SJSA1 (cell line): ENCODE measurements at places on chromosomes 11 and 22.

DNA sequence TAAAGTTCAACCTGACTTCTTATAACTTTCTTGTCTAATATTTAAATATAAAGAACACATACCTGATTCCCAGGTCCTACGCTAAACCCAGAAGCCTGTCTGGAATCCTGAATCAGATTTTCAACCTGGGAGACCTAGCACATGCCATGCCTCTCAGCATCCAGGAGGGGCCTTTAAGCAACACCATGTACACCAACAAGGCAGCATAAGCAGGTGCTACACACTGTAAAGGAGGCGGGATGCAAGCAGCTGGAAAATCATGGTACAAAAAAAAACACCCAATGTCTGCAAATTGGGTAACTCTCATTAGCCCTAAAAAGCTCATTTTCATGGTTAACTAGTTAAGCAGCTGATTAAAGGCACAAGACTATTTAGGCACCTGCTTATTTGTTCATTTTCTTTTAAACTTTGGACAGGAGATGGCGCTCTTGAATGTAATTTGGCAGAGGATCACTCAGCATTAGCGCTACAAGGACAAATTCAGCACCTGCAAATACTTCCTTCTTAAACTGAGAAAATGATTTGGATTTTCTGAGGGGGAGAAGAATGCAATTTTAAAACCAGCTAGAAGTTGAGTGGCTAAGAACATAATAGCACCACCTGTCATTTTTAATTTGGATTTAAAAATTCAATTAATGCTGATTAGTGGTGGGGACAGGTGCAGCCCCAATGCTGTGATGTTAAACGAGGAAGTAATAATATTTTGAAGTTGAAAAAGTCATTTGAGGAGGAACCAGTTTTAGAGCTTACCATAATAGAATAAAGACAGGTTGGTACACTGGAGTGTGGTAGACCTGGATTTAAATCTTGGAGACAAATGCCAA, 104.0 kb downstream of the FAR1 start:
- DNase-seq, result peak; percentile 23

GRCh38 chr22:19223617-19224016, 45.1 kb upstream of the SLC25A1 start:
- no peak for DNase-seq

DNA sequence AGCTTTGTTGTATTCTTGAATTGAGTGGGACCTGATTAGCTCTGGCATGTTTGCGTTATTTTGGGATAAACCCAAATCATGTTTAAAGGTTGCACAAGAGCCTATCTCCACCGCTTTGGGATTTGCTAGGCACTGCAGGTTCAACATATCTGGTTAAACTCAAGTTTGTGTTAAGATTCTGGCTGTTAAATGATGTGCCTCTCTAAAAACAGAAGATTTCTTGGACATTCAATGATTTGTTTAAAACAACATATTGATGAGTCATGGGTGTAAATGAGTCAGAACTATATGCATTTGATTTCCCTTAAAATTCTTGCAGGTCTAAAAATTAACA, 67.4 kb downstream of the AMOTL1 start:
- DNase-seq, result no peak

GRCh38 chr11:116991491-116991890, 106.7 kb downstream of the SIK3 start:
- DNase-seq, result no peak
